MV-4-11 (cell line): ENCODE measurements at places on chromosomes 11 and 22.
A peak's percentile ranks its signal among the peaks of the same experiment; 100 is the strongest.

- no peak for DNase-seq
Observed at GRCh38 chr22:31337178-31337577, 9.0 kb downstream of the PATZ1 start.

DNA sequence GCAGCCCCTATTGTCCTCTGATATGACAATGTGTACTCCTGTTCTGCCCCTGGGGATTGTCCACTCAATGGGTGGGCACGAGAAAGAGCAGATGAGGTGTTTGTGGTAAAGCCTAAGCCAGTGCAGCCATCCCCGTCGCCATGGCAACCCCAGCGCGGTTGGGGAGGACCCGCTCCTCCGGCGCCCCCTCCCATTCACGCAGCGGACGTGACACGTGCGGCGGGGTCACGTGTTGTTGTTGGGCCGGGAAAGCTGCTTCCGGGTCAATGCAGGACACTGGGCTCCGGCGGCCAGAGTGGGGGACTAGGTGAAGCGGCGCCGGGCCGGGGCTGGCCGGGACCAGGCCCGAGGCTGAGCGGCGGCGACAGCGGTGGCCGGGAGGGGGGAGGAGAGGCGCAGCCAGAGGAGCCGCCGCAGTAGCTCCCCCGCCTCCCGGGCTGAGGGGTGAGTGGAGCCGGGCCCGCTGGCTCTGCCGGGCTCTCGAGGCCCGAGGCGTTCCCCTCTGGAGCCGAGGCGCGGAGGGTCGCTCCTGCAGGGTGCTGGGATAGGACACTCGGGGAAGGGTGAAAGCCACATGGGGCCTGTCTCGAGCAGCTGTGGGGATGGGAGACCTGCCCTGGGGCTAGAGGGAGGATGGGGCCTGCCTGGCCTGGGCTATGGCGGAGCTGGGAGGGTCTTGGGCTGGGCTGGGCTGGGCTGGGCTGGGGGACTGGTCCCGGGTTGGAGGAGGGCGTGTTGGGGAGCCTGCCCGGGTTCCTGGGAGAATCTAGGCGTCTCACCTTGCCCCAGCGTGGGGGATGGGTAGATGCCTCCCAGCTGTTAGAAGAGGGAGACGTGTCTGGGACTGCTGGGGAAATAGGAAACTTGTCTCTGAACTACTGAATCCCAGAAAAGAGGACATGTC, at the start of gene TBCEL:
Gene TBCEL (plus strand): TSS at position 255 of the 904 bp plus-strand sequence. CDS start 21,589 bp downstream, outside the sequence.
- DNase-seq, result peak; percentile 74

GRCh38 chr22:43827003-43827735, 15.1 kb upstream of the EFCAB6 start:
- no peak for DNase-seq

DNA sequence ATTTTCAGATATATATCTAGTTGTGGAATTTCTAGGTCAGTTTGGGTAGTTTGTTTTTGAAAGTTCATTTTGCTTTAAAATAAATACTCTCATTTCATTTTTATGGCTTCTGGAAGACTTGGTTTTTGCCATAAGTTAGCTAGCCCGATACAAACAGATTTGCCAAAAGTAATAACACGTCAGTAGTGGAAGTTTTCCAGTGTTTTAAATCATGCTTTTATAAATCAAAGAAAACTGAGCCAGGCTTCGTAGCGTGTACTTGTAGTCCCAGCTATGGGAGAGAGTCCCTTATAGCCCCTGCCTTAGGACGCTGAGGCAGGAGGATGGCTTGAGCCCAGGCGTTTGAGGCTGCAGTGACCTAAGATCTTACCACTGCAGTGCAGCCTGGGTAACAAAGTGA, 21.7 kb upstream of the MICALL1 start:
- no peak for DNase-seq
